Sciatic nerve (tissue), 2 donors: ENCODE measurements at places on chromosomes 6 and 20.

- no peak for DNase-seq
These were observed 132.6 kb downstream of the CEBPB start for GRCh38 chr20:50323209-50323608.

GRCh38 chr6:24996269-24996836 lies 60.6 kb upstream of the RIPOR2 start:
- no peak for DNase-seq

DNA sequence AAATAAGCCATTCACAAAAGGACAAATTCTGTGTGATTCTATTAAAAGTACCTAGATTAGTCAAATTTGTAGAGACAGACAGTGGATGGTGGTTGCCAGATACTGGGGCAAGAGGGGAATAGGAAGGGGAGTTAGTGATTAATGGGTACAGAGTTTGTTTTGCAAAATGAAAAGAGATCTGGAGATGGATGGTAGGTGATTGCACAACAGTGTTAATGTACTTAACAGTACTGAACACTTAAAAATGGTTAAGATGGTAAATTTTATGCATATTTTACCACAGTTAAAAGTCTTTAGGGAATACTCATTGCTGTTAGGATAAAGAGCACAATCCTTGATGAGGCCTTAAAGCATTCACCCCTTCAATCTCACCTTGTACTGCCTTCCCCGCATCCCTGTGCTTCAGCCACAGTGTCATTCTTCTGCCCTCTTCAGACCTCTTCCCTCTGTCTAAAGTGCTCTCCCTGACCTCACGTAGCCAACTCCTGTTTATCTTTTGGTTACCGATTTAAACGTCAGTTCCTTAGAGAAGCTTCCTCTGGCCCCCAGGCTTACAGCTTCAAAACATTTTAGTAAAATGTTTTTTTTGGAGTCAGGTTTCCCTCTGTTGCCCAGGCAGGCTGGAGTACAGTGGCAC lies 11.8 kb downstream of the PSMF1 start:
- DNase-seq, result no peak

DNA sequence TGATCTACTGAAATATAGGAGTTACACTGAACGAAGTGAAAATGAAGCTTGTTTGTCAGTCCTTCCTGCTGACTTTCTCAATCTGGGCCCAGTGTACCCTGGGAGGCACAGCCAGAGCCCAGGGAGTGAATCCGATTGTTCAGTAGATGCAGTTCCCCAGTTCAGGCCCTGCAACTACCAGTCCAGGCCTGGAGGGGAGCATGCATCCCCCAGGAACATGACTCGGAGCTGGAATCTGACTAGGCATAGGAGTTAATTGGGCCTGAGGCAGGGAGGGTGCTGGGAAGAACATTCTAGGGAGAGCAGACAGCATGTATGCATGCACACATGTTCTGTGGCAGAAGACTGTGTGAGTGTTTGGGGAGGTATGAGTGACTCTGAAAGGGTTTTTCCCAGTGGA lies 42.1 kb downstream of the PHACTR3 start:
- no peak for DNase-seq

GRCh38 chr6:43901733-43902230 lies 131.8 kb downstream of the VEGFA start:
- DNase-seq, result no peak

DNA sequence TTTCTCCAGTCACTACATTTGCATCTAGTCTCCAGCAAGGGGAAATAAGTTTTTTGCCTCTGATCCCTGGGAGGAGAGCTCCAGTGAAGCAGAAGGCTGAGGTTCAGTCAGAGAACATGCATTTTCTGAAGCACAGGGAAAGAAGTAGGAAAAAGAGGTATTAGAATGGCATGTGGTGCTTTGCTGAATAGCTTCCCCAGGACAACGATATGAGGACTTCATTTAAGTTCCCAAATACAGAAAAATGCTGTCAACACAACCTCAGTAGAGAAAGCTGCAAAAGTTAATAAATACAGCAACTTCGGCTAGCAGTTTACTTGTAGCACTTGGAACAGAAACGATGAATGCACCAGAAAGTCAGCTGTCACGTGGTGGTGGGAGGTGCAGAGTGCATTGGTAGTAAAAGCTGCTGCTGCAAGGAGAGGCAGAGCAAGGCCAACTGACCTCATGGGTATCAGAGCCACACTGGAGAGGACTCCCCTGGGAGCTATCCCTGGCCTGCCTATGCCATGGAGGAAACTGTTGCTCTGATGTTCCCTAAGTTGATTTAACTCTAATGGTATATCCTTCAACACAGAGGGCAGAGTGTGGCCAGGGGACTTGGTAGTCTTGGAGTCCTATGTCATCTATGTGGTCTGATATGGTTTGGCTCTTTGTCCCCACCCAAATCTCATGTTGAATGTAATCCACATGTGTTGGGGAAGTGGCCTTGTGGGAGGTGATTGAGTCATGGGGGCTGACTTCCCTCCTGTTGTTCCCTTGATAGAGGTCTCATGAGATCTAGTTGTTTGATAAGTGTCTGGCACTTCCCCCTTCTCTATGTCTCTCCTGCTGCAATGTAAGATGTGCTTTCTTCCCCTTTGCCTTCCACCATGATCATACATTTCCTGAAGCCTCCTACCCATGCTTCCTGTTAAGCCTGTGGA lies 85.9 kb downstream of the ADTRP start:
- no peak for DNase-seq

DNA sequence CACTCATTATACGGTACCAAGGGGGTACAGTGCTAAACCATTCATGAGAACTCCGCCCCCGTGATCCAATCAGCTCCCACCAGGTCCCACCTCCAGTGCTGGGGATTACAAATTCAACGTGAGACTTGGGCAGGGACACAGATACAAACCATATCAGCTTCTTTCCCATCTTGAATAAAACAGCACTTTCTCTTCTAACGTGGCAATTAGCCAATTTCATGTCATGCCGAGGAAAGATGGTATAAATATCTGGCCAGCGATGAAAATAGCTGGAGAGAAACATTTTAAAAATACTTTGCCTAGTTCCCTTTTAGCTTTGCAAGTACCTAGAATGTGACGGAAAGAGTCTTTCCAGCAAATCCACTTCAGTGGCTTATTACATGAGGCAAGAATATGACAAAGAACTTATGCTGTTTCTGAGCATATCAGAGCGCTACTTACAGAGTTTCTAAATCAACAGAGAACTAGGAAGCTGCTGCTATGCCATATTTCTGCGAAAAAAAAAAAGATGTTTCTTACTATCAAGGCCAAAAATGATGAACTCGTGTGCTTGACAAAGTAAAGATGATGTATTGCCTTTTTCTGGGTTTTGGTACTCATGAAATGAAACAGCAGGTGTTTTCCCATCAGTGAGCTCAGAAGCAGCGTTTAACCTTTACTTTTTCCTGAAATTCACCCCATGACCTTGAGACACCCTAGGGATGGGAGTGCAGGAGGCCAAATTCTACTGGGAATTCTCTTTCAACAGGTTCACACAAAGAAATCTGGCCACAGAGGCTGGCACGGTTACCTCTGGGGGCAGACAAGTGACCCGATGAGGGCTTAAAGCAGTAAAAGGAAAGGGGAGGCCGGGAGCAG lies 37.9 kb downstream of the AGPAT4 start:
- DNase-seq, result no peak

GRCh38 chr6:47180633-47181032 lies 129.1 kb downstream of the TNFRSF21 start:
- DNase-seq, result no peak

- no peak for DNase-seq
These were observed 71.1 kb downstream of the ZDHHC14 start for GRCh38 chr6:157452096-157452495.

DNA sequence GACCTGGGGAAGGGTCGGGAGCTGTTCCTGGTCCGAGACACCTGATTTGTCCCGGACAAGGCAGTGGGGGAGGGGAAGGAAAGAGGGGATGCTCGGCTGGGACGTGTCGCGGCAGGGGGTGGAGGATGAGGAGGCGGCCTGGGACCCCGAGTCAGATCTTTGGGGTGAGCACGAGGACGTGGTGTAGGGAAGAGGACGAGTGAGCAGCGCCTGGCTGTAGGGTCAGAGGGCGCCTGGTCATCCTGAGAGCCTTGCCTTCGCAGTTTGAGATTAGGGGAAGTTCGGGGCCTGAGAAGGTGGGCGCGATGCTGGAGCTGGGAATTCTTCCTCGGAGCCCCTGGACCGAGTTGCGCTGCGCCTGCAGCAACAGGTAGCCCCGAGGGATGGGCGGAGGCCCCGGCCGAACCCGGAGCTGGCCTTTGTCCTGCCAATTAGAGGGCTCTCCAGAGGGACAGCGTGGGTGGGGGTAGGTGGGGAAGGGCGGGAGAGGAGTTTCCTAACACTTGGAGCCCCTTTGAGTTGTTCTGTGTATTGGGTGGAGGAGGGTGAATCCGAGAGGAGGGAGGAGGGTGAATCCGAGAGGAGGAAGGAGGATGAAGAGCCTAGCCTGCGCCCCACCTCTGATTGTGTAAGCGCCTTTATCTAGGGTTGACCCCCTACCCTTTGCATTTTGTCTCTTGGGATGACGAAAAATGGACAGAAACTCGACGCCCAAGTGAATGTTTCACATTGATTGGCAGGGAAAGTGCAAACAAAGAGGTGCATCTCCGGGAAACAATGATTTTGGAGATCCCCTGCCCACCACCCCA lies 72.0 kb downstream of the SOX4 start:
- DNase-seq, result no peak

- DNase-seq, result no peak
These were observed 116.2 kb downstream of the GMDS start for GRCh38 chr6:2129182-2129621.

GRCh38 chr6:13009461-13009860 lies 292.9 kb downstream of the PHACTR1 start:
- DNase-seq, result no peak

DNA sequence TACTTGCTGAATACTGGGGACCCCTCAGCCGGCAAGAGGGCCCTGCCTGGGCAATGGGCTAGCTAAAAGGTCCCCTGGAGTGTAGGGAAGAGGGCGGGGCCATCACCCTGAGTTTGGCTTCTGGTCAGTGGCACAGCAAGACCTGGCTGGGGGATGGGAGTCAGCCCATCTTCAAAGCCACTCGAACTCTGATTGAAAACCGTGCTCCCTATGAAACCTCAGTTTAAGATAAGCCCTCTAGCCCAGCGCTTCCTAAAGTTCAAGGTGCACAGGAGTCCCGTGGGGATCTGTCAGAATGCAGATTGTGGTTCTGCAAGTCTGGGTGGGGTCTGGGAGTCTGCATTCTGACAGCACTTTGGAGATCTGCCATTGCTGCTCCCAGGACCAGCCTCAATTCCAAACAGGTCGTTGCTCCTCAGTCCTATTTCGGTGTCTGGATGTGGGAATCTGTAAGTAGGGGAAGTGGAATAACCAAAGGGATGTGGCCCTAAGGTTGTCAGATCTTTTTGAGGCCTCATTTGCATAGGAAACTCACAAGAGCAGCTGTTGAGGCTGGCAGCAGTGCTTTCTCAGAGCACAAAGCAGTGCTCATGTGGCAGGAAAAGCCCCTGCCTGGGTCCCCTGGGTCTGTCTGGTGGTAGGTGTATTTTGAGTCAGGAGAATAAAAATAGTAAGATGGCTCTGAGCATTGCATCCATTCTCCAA lies 85.3 kb upstream of the SCP2D1 start:
- DNase-seq, result no peak

DNA sequence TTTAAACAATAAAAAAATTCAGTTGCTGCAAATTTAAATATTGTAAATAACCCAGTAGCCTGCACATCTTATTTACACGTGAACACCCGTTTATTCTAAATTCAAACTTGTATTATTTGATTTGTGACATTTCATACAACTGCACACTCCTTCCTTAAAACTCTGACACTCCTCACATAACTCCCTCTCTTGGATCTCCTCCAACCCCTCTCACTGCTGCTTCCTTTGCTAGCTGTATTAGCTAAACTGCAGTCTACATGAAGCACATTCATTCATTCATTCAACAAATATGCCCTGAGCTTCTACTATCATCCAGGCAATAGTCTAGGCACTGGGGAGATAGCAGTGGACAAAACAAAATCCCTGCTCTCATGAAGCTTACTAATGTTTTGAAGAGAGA lies 47.0 kb downstream of the FBXL4 start:
- no peak for DNase-seq

DNA sequence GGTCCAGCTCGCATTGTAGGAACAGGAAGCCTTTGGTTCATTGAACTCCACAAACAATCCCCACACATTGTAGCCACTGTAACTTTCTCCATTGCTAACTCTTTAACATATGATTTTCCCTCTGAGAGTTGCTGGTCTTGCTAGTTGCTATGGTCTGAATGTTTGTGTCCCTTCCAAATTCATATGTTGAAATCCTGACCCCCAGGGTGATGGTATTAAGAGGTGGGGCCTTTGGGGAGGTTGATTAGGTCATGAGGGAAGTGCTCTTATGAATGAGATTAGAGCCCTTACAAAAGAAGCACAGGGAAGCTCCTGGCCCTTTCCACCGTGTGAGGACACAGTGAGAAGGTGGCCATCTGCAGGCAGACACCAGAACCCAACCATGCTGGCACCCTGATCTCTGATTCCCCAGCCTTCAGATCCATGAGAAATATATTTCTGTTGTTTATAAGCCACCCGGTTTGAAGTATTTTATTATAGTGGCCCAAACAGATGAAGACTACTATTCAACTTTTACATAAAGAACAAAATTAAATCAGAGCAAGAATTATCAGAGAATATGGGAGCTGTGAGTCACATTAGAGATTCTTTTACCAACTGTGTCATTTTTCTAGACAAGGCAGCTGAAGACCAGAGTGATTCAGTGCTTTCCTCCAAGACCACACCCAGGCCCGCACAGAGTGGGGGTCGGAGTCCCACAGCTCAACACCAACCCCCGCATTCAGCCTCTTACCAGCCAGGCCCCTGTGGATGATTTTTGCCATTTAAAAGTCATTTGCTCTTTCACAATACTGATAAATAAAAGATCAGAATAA lies 143.0 kb downstream of the SAMD5 start:
- no peak for DNase-seq

- no peak for DNase-seq
These were observed 134.2 kb upstream of the HDGFL1 start for GRCh38 chr6:22435151-22435550.

DNA sequence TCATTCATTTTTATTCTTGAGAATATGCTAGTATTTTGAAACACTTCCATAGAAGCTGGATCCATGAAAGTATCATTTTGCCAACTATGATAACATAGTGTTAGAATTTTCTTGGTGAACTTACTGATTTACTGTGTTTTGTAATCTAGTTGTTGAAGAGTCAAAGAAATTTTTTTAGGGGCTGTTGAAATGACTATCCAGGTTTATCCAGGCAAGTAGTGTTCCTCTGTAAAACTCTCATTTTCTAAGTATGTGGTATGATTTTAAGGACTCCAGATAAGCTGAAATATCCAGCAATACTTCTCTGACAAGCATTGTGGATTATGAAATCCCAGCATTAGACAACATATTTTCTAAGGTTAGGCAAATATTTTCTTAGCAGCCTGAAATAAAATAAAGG lies 95.9 kb downstream of the GRIK2 start:
- DNase-seq, result no peak

DNA sequence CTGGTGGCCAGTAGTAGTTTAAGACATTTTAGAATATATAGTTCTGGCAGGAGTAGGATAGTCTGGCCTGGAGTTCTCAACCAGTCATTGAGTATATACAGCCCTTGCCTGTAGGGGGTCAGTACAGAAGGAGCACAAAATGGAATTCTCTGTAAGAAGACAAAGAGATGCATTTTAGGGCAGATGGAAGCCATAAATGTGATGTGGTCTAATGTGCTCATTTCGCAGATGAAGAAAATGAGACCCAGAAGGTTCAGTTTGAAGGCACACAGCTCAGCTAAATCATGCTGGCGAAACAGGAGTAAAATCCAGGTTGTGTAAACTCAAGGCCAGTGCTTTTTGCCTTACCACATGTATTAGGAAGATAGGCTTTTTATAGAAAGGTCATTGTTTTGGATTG lies 29.6 kb downstream of the QKI start:
- no peak for DNase-seq
